ENCODE measurements at places on chromosomes 13 and 19.
A peak's percentile ranks its signal among the peaks of the same experiment; 100 is the strongest.

- peak; percentile 26 for DNase-seq
Observed at GRCh38 chr13:99307247-99307646, at the start of gene GPR183. GPR183 (minus strand) TSS chr13:99307399; CDS start chr13:99296145, 11,254 bp downstream.

DNA sequence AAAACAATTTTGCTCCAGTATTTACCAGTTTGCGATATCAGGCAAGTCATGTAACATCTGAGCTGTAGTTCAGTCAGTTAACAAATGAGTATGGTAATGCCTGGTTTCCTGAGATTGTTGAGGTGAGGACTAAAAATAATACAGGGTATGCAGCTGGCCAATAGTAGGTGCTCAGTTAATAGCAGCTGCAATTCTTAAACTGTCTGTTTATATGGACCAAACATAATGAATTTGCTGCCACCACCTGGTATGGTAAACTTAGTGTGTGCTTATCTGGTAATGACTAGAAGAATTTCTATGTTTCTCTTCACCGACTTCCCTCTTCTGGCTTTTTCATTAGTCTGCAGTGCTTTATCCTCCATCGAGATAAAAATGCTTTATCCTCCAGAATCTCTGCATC is 9.1 kb downstream of the ZMYM2 start:
- DNase-seq = no peak

DNA sequence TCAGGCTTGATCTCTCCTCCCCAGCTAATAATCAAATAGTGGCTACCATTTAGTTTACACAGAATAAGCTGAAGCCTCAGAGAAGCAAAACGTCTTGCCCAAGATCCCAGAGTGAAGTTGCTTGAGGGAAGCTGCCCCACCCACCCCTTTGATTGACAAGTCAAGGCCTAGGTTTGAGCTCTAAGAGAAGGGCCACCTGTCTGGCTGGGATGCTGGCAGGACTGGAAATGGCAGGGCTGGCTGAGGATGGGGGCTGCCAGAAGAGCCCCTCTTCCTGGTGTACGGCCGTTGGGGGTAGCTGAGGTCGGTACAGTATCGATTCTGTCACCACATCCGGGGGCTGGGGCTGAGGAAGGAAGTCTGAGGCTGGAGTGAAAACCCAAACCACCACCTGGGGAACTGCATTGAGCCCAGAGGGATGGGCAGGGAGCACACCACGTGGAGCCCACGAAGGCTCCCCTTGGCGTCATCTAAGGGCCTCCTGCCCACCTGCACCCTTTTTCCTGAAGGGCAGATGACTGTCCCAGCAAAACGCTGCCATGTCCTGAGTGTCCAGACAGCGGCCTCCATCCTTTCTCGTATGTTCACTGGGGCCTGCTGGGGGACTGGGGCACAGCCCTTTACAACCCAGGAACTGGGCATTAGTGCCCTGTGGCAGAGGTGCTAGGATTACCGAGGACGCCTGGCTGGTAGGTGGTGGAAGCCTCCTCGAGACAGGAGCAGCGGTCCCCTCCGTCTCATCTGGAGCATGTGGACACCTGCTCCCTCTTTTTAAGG is 1.4 kb upstream of the PRKD2 start:
- no peak for DNase-seq

DNA sequence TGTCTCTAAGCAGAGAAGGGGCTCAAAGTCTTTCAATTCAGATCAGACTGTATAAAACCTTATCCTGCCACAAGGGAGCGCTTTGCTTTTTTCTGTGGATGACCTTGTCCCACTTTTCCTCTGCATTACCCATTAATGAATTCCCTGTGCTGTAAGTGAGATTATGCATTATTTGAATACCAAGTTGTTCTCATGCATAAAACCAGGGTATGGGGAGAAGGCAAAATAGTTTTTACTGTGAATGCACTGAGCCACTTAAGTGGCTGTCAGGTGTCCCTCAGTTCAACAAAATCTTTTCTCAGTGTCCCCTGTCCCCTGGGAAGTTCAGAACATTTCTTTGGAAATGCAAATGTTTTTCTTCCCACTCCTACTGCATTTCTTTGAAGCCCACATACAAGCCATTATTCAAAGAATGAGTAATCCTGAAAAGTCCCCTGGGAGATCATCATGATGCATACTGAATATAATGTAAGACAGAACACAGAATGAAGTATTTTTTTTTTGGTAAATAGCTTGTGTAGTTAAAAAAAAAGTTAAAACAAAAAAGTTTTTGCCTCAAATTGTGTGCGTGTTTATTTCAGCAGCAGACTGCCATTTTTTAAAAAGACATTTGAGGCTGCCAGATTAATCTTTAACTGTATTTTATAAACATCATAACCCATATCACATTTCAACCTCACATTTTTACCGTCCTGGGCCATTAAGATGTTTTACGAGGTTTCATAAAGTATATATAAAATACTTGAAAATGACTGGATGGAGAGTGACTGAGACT is 506.7 kb upstream of the PCDH9 start:
- DNase-seq = no peak

- DNase-seq = no peak
Observed at GRCh38 chr19:30842926-30843325, 470.7 kb downstream of the ZNF536 start.

DNA sequence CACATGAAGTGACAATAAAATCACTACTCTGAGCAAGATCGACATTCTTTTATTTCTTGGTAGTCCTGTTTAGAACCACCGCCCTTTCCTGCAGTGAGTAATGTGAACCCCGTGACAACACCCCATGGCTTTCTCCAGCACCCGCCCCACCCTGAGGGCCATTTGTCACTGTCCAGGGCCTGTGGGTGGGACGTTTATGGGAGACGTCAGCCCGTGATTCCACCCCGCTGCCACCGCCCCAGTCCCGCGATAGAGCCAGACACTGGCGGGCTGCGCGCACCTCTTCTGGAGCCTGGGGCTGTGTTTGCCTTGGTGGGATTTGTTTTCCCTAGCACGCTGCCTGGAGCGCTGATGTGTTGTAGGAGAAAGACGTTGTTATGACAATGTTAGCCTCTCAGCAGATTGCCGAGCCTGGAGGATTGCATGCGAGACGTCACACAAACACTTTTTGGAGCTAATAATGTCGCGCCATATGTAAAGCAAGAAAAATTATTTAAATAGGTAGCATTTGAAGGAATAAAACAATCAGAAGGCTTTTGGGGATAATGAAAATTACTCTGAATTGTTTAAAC is 263.7 kb downstream of the TEX29 start:
- DNase-seq = no peak

- DNase-seq = peak; percentile 8
Observed at GRCh38 chr13:39656325-39656677, 839 bp downstream of the COG6 start.

DNA sequence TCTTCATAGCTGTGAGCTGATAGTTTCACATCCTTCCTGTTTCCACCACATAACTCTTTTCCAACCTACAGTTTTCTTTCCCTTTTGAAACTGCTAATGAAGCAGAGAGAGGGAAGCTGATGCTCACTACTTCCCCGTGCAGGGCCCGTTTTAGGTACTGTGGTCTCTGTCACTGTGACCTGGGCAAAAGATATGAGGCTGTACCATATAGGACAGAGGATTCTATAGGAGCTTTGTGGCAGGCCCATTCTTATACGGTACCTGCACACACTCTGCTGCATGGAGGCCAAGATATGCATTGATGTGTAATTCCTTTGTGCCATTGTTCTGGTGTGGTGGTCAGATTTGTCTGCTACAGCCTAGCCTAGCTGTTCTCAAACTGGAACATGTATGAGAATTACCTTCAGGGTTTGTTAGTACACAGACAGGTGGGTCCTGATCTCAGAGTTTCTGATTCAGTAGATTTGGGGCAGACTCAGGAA is 577.3 kb downstream of the LMO7 start:
- DNase-seq = no peak

GRCh38 chr19:13169769-13170168 is 19.6 kb downstream of the IER2 start:
- DNase-seq = no peak

GRCh38 chr19:50797781-50798658 is 7.8 kb downstream of the ACP4 start:
- no peak for DNase-seq

DNA sequence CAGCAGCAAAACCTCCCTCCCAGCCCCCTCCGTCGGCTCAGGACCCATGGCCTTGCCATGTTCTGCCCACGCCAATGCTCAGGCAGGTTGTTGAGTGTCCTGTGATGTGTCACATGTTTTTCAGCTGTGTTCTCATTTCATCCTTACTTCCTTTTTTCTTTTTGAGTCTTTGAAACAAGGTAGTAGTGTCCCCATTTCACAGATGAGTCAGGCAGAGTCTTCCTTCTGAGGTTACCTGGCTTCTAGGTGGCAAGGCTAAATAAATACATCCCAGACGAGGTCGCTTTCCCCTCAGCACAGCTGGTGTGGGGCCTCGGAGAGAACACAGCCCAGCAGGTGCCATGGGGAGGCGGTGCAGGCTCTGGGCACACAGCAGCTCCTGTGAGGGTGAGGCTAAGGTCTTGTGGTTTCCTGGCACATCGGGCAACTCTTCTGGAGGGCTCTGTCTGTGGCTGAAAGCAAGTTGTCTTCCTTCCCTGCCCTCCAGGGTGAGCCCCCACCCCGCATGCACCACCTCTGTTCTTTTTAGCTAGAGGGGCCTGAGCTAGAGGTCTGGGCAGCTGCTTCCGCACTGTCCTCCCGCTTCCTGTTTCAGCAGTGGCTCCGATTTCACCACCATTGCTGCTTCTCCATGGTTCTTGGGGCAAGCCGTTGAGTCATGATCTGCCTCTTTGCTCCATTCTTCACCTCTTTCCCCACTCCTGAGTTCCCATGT is 15.1 kb downstream of the PRAM1 start:
- DNase-seq = no peak

GRCh38 chr19:32220951-32221350 is 124.5 kb upstream of the ZNF507 start:
- DNase-seq = no peak

DNA sequence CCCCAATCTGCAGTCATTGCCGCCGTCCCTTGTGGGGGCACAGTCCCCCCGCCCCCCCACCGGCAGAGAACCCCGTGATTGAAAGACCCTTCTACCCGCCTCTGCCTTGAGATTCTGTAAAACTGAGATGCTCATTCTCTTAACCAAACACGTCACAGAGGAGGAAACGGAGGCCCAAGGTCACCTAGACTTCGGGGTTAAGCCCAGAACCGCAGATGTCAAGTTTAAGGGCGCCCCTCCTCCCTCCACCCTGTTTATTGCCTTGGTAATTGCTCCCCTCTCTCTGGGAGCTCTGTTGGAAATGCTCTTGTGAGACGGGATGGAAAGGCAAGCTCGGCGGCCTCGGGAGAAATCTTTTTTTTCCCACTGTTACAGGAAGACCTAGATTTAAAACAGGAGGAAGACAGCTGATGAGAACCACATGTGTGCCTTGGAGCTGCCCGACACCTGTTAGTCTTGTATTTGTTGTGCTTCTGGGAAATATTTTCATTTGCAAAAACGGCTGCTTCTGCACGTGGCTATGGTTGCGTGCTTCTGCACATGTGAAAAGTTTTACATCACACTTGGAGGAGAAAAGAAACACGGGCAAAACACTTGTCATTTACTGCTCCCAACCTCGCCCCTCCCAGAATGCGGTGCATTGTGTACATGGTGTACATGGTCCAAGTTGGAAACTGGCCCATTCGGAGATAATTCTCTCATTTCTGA is 1.1 kb upstream of the MED26 start:
- no peak for DNase-seq

- DNase-seq = no peak
Observed at GRCh38 chr19:49560358-49560900, 19.9 kb downstream of the NOSIP start.

DNA sequence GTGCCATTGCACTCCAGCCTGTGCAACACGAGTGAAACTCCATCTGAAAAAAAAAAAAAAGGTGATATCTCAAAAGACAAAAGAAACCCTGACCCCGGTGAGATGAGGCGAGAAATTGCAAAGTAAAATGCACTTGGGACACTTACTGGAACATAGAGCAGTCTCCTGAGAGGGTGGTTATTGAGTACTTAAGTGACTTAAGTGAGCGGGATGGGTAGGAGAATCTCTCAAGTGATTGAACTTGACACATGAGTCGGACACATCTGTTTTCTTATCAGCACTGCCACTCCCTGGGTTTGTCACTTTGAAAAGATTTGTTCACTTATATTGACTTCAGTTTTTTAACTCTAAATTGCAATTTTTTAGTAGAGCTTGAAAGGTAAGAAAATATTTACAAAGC is 2.8 kb downstream of the ZNF429 start:
- DNase-seq = no peak

- no peak for DNase-seq
Observed at GRCh38 chr13:51015973-51016372, 95.1 kb downstream of the C13orf42 start.

DNA sequence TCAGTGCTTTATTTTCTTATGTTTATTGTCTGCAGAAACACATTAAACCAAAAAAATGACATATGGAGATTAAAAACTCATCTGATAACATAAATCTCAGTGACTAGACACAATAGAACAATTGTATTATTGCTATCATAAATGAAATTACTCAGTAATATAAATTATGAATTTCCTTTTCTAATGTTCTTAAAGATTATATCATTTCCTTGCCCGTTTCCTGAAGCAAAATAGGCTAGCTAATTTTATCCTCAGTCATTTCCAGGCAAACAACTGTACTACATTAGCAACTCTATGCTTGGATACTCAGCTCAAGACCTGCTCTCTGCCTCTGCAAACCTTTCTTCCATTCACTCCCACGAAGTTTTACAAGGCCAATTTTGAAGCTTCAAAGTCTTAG is 61.2 kb downstream of the RFC3 start:
- DNase-seq = no peak

GRCh38 chr13:92640936-92641335 is 585.7 kb upstream of the GPC6 start:
- DNase-seq = no peak

DNA sequence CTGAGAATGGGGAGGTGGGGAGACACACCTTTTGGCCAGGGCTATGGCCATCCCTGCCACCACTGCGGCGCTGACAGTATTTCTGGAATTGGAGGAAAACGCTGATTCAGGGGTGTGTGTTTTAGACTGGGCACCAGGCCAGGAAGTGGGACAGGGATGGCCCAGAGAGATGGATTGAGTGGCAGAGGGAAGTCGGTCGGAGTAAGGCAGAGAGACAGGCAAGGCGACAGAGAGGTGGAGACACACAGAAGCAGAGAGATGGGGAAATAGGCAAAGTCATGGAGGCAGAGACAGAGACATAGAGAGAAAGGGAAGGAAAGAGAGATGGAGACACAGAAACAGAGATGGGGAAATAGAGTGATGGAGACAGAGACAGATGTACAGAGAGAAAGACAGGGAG is 4.1 kb upstream of the C19orf81 start:
- no peak for DNase-seq

- no peak for DNase-seq
Observed at GRCh38 chr13:23516702-23517101, 53.5 kb upstream of the TNFRSF19 start.
